ENCODE measurements at places on chromosomes 11 and 22. TPM values are rescaled to one million over a fixed set of nuclear protein-coding genes. Genes with fewer than 3 reads are reported as not detected.
A peak's percentile ranks its signal among the peaks of the same experiment; 100 is the strongest.

Gene DGCR6
- 11.6 TPM for total RNA-seq

Gene BIRC3
- total RNA-seq, result 0.18 TPM

Gene TRIM49
- total RNA-seq, result not detected

Gene IL18
- not detected for total RNA-seq

Gene NOX4
- 1.3 TPM for total RNA-seq

Gene E2F8
- total RNA-seq, result 5.6 TPM

Gene RAB39A
- 7.2 TPM for total RNA-seq

- no peak for DNase-seq
These were observed 57.8 kb downstream of the ENDOD1 start for GRCh38 chr11:95147364-95147905.

GRCh38 chr11:100810666-100811065, 123.6 kb downstream of the ARHGAP42 start:
- no peak for DNase-seq

DNA sequence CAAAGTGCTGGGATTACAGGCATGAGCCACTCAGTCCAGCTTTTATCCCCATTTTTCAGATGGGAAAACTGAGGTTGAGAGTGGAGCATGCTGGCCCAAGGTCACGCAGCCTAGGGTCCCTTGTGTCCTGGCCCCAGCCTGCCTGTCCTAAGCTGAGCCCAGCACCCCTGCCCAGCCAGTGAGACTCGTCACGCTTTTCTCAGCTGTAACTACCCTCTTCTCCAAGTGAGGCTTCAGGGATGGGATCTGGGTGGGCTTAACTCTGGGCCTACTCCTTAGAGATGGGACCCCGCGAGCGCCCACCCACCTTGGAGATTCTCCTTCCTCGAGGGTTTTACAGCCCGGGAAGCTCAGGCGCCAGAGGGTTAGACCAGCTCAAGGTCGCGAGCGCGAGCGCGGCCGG, 390 bp upstream of the TMEM151A start:
- no peak for DNase-seq

GRCh38 chr11:94623120-94623735, 56.1 kb downstream of the PIWIL4 start:
- DNase-seq, result peak; percentile 76

DNA sequence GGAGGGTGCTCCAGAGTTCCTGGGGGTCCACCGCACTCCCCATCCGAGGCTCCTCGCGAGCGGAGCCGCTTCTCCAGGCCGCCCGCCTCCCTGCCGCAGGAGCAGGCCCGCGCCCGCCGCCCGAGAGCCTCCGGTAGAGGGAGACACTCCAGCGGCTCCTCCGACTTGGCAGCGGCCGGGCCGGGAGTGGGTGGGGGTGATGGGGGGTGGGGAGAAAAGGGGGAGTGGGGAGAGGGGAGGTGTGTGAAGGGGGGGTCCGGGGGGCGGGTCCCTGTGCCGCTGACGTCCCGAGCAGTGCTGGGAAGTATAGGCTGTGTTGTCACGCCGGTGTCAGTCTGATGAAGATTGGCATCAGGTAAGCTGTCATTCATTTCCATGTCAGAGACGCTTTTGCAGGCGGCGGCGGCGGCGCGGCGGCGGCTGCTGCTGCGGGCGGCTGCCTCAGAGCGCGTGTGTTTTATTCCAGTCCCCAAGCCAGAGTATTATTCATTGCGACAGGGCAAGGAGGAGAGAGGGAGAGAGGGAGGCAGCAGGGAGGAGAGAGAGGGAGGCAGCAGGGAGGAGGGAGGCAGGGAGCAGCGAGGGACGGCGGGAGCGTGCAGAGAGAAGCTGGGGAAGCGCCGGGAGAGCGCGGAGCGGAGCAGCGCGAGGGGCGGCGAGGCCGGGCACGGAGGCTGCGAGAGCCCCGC, at the start of gene PKNOX2:
Gene PKNOX2, plus strand, starts transcription at position 330 of the 689 bp plus-strand sequence. CDS start 186,555 bp downstream, outside the sequence.
- DNase-seq, result peak; percentile 96

DNA sequence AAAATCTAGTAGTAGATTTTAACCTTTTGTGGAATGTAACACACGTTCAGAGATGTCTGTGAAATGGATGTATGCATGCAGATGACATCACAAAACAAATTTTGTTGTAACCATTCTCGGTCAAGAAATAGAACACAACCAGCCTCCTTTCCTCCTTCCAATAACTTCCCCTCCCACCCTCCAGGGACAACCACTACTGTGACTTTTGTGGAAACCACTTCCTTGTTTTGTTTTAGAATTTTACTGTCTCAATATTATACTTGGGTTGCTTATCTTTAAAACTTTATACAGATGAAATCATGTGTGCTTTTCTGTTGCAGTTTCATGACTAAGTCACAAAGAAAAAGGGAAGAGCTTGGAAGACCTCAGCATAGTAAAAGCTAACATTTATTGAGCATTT, 189.4 kb upstream of the NCAM1 start:
- no peak for DNase-seq

DNA sequence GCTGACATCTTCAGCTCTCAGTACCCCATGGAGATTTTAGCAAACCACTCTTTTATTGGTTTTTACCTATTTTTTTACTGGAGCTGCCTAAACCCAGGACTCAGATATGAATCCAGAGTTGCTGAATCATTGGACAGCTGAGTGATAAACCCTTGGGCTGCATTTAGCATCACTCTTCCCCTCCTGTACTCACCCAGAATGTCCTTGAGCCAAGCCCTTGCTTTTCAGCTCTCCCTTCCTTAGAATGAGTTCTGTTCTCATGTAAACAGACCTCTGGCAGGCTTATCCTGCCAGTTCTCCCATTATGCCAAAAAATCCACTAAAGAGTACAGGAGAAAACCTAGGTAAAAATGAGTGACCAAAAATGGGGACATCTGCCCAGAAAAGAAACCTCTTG, 200.1 kb upstream of the POU2AF2 start:
- DNase-seq, result no peak

DNA sequence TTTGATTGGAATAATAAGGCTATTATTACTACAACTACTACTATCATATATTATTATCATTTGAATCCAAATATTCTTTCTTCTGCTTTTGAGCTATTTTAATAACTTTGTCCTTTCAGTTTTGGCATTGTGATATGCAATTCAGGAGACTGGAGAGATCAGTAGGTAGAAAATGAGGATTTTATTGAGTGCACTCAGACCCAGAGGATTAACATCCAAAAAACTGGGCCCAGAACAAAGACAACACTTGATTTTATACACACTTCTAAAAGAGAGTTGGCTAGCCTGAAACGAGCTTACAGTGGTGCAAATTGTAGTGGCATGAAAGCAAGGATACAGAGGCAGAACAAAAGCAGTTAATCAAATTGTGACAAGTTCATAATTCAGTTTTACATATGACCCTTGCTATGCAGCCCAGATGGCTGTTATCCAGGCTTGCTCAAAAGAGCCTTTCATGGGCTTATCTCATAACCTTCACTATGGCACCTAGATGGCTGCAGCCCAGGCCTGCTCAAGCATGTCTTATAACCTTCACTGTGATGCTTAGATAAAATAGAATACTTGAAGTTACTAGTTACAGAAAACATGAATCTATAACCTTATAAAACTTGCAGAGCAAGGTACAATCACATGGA, 796.3 kb upstream of the RAG2 start:
- no peak for DNase-seq

DNA sequence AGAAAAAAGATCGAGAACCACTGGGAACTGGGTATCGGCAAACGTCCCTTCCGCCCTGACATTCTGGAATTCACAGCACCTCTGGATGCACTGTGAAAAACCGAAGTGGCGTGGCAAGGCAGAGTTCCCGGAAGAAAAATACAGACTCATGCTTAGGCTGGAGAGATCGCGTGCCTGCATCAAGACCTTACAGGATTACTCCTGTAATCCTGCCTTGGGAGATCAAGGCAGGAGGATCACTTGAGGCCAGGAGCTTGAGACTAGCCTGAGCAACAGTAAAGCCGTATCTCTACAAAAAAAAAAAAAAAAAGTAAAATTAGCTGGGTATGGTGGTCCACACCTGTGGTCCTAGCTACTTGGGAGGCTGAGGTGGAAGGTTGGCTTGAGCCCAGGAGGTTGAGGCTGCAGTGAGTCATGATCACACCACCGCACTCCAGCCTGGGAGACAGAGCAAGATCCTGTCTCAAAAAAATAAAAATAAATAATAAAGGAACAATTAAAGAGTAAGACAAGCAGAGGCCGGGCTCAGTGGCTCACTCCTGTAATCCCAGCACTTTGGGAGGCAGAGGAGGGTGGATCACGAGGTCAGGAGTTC, 19.9 kb upstream of the TEF start:
- no peak for DNase-seq

DNA sequence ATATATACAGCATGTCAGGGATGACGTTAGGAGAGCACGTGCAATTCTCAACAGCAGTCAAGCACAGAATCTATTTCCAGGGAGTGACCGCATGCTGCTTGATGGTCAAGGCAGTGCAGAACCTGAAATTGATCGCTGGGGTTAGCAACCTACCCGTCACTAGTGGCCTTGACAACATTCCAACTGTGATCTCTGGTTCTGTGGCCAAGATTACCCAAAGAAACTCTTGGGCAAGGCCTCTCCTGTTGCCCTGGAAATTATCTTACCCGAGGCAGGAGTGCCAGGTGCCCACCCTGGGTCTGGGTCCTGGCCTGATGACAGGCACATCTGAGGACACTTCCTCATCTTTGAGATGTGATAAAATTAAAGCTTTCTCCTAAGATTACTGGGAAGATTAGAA, 2.2 kb downstream of the TM7SF2 start:
- no peak for DNase-seq

DNA sequence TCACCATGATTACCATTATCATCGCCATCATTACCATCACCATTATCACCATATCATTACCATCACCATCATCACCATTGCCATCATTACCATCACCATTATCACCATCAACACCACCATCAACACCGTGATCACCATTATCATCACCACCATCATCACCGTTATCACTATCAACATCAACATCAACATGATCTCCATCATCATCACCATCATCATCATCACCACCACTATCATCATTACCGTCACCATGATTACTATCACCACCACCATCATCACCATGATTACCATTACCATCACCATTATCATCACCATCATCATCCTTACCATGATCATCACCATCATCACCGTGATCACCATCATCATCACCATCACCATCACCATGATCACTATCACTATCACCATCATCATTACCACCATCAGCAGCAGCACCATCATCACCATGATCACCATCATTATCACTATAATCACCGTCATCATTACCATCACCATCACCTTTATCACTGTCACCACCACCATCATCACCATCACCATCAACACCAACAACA, 753.7 kb downstream of the BRD1 start:
- DNase-seq, result no peak

DNA sequence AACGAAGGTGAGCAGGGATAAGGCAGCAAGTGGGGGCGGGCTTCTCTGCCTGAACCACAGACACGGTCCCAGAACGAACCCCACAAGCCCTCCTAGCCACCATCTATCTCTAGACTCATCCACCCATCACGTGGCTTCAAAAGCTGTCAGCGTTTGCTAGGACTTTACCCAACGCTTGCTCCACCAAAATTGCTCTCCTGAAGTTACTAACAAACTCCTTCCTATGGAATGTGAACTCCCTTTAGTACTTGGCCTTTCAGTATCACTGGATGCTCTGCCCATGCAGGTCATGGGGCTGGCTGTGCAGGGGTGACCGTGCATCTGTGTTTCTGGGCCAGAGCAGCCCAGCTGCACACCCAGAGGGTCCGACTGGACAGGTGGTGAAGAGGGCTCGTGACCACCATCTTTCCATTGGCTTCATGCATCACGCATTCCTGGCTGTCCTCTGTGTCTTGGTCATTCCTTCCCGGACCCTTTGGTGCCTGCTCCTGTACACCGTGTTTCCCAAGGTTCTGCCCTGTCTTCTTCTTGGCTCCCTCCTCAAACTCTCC, 85.1 kb downstream of the MYO7A start:
- DNase-seq, result peak; percentile 10

GRCh38 chr22:37277384-37277783, 4.9 kb upstream of the CYTH4 start:
- no peak for DNase-seq

- peak; percentile 3 for DNase-seq
These were observed 22.2 kb downstream of the CASP5 start for GRCh38 chr11:105000797-105001196.

GRCh38 chr11:2589538-2589934, 110.3 kb downstream of the KCNQ1OT1 start:
- no peak for DNase-seq

- DNase-seq, result no peak
These were observed 134.7 kb downstream of the ME3 start for GRCh38 chr11:86537541-86538222.

DNA sequence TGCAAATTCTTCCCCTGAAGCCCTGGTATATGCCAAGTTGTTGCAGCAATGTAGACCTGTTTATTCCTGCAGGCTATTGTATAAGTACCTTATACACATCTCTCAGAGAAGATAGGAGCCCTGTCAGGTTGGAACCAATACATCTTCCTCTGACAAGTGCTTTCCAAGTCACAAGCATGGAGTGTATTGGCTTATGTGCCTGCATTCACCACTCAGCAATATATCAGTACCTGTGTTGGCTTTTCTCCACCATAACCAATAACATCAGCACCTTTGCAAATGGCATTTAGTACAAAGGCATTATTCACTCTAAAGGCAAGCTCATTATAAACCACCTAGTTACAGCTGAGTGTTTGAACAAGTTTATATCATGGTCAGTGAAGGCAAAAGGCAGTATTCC, 611.7 kb upstream of the CNTN5 start:
- DNase-seq, result no peak

- DNase-seq, result peak; percentile 84
These were observed 666 bp upstream of the OVOL1 start for GRCh38 chr11:65786008-65786785.

DNA sequence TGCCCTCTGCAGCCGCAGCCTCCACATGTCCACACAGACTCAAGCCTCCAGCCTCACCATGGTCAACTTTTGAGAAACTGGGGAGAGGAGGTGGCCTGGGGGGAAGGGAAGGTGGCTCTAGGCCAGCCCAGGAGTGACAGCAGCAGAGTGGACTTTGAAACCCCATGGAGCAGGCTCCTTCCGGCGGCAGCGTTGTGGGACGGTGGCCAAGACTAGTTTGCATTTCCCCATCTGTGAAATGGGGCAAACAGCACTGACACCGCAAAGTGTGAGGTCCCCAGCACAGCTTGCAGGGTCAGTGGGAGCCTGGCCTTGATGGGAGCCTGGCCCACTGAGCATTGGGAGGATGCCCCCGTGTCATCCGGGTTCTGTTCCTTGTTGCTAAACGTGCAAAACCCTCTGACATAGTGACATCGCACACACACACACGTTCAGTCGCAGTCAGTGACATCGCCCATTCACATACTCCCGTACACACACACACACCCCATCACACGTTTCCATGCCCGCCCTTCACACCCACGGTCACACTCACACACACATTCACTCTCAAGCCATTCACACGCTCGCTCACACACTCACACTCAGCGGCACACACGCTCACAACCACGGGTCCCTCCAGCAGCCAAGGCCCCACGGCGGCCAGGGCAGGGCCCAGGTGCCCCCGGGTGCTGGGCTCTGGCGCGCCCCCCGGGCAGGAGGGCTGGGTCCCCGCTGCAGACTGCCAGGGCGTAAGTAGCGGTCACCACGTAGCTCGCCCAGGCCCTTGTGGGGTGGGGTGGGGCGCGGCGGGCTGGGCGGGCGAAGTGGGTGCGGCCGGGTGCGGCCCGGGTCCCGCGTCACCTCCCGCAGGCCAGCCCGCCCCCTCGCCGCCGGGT, 585 bp downstream of the CYB5R3 start:
- no peak for DNase-seq
